NCI-H2171 treated with DMSO at 0.1 percent for 48 hours (cell line): ENCODE measurements at places on chromosomes 3 and 15.

DNA sequence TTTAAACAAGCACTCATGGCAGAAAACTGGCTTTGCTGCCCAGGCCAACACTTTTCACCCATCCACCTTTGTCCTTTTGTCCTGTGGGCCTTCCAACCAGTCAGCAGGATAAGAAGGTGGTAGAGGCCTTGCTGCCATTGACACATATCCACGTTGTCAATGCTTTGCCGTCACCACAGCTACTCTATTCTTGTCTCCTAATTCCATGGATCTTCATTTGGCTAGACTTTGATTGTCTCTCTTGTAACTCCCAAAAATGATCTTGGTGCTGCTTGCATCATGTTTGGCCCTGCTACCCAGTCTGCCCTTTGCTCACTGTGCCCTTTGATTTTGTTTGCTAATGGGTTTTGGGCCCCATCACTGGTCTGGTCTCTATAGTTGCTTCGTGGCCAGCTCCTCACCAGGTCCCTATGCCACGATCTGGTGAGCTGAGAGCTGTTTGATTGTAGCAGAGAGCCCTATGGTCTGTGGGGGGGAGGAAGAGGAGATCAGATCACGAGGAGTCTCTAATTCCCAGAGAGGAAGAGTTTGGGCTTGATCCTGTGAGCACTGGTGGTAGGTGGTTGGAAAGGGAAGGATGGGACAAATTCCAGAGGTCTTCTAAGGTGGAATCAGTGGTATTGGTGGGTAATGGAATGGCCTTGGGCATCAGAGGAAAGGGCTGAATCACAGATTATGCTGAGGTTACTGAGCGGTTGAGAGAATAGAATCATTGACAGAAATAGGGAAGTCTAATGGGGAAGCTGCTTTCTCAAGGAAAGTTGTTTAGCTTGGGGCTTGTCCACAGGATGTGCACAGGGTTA, 40.3 kb downstream of the ABHD2 start:
- DNase-seq = no peak

GRCh38 chr3:28674212-28674611, 325.6 kb upstream of the AZI2 start:
- DNase-seq = no peak

- peak; percentile 37 for DNase-seq
These were observed 455.4 kb upstream of the TBL1XR1 start for GRCh38 chr3:177652556-177653291.

- DNase-seq = peak; percentile 35
These were observed 139.7 kb upstream of the ROPN1 start for GRCh38 chr3:124131580-124131979.

DNA sequence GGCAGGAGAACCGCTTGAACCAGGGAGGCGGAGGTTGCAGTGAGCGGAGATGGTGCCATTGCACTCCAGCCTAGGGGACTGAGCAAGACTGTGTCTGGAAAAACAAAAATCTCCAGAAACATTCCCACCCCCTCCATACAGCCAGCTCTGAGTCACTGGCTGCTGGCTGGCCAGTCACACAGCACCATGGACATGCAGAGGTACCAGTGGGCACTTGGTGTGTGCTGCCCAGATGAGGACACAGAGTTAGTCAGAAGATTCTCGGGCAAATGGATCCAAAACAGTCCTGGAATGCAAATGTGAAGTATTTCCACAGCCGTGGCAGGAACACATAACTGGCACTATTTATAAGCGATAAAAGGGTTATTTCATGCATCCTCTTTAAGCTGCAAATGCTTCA, 44.6 kb downstream of the BDH1 start:
- DNase-seq = no peak

- DNase-seq = no peak
These were observed 7.6 kb upstream of the MYO5C start for GRCh38 chr15:52303093-52303772.

GRCh38 chr3:105518806-105519418, 152.2 kb downstream of the ALCAM start:
- DNase-seq = peak; percentile 80

DNA sequence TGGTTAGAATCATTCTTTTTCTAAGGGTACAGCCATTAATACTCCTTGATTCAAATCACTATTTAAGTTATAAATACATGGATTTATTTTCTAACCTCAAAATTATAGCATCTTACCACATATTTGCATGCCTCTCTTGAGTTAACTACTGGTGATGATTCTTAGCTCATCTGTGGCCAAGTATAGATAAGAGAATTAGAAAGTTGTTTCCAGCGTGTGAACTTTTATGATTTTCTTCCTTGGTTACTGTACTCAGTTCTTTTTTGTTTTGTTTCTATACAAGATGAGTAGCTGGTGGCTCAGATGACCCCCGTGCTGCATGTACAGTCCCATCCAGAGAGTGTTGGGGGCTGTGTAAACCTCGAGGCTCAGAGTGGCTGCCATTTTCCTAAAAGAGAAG, 124.6 kb downstream of the IGF1R start:
- no peak for DNase-seq

- no peak for DNase-seq
These were observed 504.4 kb downstream of the FHIT start for GRCh38 chr3:60746695-60747416.

GRCh38 chr3:169964176-169964575, 2.4 kb upstream of the SEC62 start:
- no peak for DNase-seq

GRCh38 chr15:95324656-95325055, 1005.8 kb upstream of the NR2F2 start:
- no peak for DNase-seq
